ENCODE measurements at places on chromosomes 5 and 9. TPM values are rescaled to one million over a fixed set of nuclear protein-coding genes. Genes with fewer than 3 reads are reported as not detected.

The GPR21 gene
- total RNA-seq, result 0.66 TPM

DNA sequence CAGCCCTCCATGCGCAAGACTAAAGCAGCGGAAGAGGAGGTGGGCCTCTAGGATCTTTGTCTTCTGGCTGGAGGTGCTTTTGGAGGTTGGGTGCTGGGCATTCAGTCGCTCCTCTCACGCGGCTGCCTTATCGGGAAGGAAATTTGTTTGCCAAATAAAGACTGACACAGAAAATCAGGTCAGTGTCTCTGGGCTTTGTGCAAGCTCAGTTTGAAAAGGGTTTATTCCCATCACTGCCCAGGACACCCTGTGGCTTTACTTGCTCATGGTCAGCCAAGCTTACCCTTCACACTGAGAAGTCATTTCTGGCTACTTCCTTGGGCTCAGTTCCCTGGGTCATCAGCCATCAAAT is 10.5 kb downstream of the SLC2A8 start:
- H3K27me3 ChIP-seq, result no peaks in the 10 kb centered on the region
- H3K27ac ChIP-seq, result no peak overlapping the region
- DNase-seq, result no peak
- peaks cover 2% of the 10 kb centered on the region for H3K36me3 ChIP-seq
- no peak overlapping the region for H3K4me3 ChIP-seq
- no peaks in the 10 kb centered on the region for H3K4me1 ChIP-seq

- no peaks in the 10 kb centered on the region for H3K36me3 ChIP-seq
- no peaks in the 10 kb centered on the region for H3K27me3 ChIP-seq
- peaks cover 14% of the 10 kb centered on the region for H3K4me1 ChIP-seq
Measured at GRCh38 chr9:76561900-76562299, 102.9 kb downstream of the GCNT1 start.

The GDA gene
- under 0.01 TPM for total RNA-seq

The PCDHAC1 gene
- 0.51 TPM for total RNA-seq

The TXNDC8 gene
- total RNA-seq, result not detected

All from fibroblast of lung (primary cell).